Uterus (tissue), 4 donors: ENCODE measurements at places on chromosomes 5 and 9.

GRCh38 chr9:15468145-15468544, 42.6 kb downstream of the PSIP1 start:
- DNase-seq = no peak

- no peak for DNase-seq
Observed at GRCh38 chr5:59577485-59577884, 316.0 kb downstream of the PDE4D start.

GRCh38 chr9:124366476-124367220, 48.6 kb downstream of the PSMB7 start:
- DNase-seq = no peak

GRCh38 chr9:90046317-90046861, 441.6 kb downstream of the GADD45G start:
- no peak for DNase-seq
